GF-D8 (cell line): ENCODE measurements at places on chromosomes 16 and 17.
A peak's percentile ranks its signal among the peaks of the same experiment; 100 is the strongest.

GRCh38 chr16:85729452-85730185 is 21.3 kb downstream of the C16orf74 start:
- DNase-seq, result no peak

DNA sequence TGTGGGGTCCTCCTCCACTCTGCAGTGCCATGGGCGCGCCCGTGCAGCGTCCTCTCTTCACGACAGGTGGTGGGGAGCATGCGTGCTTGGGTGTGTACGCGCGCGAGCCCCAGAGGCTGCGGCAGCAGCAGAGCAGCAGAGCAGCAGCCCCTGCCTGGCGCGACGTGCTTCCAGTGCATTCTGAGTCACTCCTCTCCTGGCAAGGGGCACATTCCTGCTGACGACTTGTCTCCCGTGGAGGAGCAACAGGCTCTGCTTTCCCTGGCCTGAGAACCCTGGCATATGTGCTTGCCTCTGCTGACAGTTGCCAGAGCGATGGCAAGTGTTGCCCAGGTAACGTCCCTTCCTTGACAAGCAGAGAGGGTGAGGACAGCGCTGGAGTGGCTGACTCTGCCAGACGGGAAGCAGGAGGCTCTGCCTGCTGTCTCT is 133.8 kb upstream of the PLCG2 start:
- no peak for DNase-seq

DNA sequence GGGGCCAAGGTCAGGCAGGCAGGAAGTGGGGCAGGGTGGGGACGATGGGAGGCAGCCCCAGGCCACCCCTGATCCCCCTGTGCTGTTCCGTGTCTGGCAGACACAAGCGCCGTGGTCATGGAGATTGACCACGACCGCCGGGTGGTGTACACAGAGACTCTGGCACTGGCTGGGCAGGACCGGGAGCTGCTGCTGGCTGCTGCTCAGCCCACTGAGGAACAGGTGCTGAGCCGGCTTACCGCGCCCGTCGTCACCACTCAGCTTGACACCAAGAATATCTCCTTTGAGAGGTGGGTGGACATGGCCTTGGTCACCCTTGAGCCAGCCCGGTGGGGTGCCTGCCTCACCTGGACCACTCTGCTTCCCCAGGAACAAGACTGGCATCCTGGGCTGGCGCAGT is 13.7 kb downstream of the CORO6 start:
- DNase-seq, result no peak

DNA sequence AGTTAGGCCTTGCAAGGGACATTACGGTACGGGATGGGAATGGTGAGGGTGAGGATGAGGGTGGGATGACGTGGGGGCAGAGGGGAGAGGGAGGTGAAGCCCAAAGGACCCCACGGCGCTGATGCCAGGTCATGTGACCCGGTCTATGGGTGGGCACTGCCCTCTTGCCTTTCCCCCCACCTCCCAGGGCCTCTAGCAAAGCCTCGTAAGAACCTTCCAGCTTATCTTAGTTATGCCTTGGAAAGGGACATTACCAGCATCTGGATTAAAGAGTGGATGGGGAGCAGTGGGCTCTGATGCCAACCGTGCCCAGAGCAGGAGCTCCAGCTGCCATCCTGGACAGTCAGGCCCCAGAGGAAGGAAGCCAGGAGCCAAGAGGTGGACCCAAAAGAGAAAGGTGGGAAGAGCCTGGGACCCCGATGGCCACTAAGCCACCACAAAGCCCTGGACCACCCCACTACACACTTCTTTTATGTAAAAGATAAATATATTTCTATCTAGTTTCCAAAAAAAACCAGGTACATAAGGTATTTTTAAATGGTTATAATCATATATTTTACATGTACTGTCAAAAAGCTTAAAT is 40.9 kb downstream of the TK2 start:
- no peak for DNase-seq

GRCh38 chr17:29563816-29564215 is 3.0 kb downstream of the ABHD15 start:
- DNase-seq, result no peak

- no peak for DNase-seq
These were observed 4.4 kb downstream of the CYBC1 start for GRCh38 chr17:82446124-82446523.

- no peak for DNase-seq
These were observed 1.9 kb downstream of the CEP95 start for GRCh38 chr17:64508683-64509082.

DNA sequence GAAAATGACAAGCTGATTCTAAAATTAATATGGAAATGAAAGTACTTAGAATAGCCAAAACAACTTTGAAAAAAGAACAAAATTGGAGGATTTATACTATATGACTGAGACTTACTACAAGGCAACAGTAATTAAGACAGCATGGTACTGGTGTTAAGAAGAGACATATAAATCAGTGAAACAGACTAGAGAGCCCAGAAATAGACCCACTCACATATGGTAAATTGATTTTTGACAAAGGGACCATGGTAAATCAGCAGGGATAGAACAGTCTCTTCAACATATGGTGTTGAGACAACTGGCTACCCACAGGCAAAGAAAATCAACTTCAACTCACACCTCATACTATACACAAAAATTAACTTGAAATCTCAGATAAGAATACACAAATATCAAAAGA is 12.9 kb downstream of the CMC2 start:
- no peak for DNase-seq

GRCh38 chr17:53353919-53354351 is 468.8 kb upstream of the KIF2B start:
- DNase-seq, result no peak

GRCh38 chr17:74085434-74085833 is 118.0 kb upstream of the RPL38 start:
- no peak for DNase-seq

DNA sequence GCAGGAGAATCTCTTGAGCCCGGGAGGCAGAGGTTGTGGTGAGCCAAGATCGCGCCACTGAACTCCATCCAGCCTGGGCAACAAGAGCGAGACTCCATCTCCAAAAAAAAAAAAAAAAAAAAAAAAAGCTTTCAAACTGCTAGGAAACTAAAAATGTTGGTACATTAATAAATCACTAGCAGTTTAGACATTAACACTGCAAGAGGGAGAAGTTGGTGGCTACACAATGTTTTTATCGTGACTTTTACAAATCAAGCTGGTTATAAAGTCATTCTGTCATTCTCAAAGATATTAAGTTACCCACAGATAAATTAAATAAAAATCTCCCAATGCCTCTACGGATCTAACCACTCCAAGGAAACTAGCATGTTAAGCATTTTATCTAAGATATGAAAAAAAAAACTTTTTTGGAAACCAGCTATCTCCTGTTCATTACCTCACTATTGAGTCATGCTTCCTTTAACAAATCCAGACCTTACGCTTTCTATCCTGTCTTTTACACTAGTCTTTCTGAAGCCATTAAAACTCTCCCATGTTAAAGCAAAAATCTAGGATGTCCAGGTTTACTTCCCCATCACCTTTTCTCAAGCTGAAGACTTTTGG is 85.9 kb upstream of the SMURF2 start:
- DNase-seq, result no peak

GRCh38 chr16:76278980-76279379 is 1.8 kb downstream of the CNTNAP4 start:
- no peak for DNase-seq

DNA sequence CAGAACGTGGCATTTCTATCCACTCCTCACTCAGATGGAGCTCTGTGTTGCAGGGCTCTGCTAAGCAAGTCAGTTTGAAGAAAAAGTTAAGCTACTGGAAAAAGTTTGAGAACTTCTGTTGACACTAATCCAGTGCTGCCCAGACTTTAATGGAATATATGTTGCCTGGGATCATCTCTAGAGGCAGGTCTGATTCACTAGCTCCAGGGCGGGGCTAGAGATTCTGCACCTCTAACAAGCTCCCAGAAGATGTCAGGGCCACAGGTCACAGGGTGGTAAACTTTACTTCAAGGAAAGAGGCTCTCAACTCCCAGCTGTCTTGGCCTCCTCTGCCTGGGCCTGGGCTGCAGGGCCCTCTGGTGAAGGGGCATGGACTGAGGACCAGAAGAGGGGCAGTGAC is 6.8 kb downstream of the TTYH2 start:
- DNase-seq, result no peak

- DNase-seq, result no peak
These were observed 12.8 kb downstream of the MEOX1 start for GRCh38 chr17:43648916-43649315.

DNA sequence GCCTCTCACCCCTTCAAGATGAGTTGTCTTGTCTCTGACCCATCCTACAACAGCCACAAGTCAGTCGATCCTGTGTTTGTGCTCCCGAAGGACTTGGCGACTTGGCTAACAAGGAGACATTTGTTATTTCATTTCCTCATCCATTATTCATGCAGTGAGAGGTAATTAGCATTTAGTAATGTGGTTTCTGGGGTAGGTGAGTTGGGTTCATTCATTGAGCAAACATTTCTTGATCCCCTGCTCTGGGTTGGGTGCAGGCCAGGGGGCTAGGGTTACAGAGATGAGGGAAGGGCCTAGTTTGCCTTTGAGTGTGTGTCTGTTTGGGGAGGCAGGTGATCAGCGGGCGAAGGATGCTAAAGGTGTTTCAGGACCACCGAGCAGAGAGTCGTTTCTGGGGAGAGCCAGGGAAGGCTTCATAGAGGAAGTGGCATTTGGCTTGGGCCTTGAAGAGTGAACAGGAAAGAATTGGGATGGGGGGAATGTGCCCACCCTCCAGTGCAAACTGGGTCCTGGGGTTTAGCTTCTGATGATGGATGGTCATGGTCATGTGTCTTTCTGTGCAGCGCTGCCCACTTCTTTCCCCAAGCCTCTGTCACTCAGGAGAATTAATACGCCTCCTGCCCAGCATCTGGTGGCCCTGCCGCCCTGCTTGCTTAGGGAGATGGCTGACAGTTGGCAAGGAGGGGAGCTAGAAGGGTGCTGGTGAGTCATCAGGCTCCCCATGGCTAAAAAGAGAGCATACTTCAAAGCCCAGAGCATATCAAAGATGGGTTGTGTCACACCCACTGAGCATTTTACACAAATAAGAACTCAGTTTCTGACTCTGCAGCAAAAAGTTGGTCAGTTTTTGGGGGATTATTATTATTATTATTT is 38.5 kb downstream of the MSI2 start:
- no peak for DNase-seq

- no peak for DNase-seq
These were observed 6.5 kb downstream of the UNC119 start for GRCh38 chr17:28545787-28546415.

GRCh38 chr16:27327586-27327915 is 13.8 kb downstream of the IL4R start:
- DNase-seq, result no peak

GRCh38 chr16:66811043-66811442 is 9.7 kb upstream of the TERB1 start:
- no peak for DNase-seq

DNA sequence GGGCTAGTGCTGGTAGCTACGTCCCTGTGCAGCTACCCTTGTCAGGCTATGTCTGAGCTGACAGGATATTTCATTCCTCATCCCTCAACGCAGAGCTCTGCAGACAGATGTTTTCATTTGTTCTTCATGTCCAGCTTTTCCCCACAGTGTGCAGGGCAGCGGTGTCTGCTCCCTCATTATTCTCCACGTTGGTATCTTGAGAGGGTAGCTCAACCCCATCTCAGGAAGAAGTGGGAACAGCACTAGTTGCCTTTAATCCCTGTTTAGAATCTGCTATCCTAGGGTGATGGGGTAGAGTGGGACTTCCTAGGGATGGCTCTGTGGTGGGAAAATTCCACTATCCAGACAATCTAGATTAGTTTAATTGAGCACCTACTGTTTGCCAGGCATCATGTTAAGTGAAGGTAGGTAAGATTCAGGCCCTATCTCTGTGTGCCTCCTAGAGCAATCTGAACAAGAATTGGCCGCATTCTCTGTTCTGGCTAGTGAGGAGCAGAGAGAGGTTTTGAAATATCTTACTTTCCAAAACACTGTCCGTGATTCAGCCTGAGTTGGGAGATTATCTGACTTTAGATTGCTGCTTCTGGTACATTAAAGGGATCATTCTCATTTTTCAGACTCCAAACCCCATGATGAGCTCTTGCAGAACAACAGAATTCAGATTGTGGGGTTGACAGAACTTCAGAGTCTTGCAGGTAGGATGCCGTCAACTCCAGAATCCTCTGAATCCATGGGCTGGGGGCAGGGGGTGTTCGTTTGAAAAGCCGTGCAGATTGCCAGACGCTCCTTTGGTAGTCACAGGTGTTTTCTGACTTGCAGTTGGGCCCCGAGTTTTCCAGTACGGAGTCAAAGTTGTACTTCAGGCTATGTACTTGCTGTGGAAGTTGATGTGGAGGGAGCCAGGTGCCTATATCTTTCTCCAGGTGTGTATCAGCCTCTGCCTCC is 963 bp downstream of the ALG1 start:
- no peak for DNase-seq

- no peak for DNase-seq
These were observed 2.2 kb upstream of the KRT19 start for GRCh38 chr17:41530062-41531048.

- no peak for DNase-seq
These were observed 116.5 kb downstream of the ZNF778 start for GRCh38 chr16:89334050-89334449.

DNA sequence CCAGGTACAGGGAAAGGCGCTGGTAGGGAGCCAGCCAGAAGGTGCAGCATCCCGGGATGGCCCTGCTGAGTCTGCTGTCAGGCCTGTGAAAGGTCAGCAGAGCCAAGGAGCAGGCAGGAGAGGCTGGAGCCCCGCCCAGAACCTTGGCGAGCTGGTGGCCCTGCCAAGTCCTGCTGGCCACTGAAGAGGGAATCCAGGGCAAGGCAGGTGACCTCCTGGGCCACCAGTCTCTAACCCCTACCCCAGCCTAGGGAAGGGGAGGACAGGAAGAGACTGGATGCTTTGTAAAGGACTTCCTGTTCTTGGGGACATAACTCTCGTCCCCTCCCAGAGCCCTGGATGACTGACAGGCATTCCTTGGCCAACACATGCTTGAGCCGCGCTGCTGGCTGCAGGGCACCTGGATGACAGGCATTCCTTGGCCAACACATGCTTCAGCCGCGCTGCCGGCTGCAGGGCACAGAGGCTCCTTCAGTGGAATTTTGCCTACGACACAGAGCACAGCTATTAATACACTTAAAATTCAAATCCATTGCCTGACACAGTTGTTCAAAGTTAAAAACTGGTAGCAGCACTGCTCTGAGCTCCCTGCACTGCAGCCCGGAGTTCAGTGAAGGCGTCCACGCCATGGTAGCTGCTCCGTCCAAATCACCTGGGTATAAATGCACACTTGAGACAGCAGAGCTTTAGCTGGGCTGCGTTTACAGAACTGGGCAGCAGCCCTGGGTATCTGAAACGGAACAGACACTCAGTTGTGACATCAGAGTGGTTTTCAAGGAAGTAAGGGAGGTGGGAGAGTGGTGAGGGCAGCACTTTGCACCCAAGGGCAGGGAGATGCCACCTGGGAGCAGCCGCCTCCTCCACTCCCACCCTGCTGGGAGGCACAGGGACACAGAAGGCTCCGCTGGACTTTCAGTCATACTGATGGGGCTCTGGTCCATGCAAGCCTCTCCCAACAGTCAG is 2.0 kb upstream of the BRICD5 start:
- DNase-seq, result peak; percentile 67
